CD4-positive, CD25-positive, alpha-beta regulatory T cell (primary cell): ENCODE measurements at places on chromosomes 4 and X. TPM values are rescaled to one million over a fixed set of nuclear protein-coding genes. Genes with fewer than 3 reads are reported as not detected.

GRCh38 chr4:105605493-105605892 is 53.1 kb downstream of the ARHGEF38 start:
- H3K36me3 ChIP-seq, result no peaks in the 10 kb centered on the region
- H3K4me3 ChIP-seq, result no peak overlapping the region
- DNase-seq, result no peak
- no peak overlapping the region for H3K27ac ChIP-seq
- H3K27me3 ChIP-seq, result peaks cover 3% of the 10 kb centered on the region
- no peaks in the 10 kb centered on the region for H3K4me1 ChIP-seq

DNA sequence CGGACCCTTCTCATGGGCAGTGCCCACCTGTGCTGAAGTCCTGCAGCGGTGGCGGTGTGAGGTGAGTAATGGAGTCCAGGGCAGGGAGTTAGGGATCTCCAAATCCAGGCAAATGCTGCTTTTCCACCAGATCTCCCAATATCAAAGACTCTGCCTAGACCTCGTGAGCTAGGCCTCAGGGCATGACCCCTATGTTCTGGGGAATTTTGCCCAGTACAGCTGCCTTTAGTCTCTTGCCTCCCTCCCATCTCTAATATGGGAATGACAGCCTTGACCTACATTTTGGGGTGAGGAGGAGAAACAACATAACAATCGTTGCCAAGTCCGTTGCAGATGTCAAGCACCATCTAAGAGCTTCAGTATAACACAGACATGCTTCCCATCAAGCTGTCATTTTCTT is 7.3 kb downstream of the PAK3 start:
- no peak overlapping the region for H3K27ac ChIP-seq
- H3K4me3 ChIP-seq, result no peak overlapping the region
- peaks cover 9% of the 10 kb centered on the region for H3K4me1 ChIP-seq

The TCEAL3 gene
- total RNA-seq, result 4.8 TPM

The SPANXN3 gene
- not detected for total RNA-seq

The TBX22 gene
- total RNA-seq, result not detected

The SLITRK4 gene
- total RNA-seq, result not detected
